ENCODE measurements at places on chromosomes 3 and 15.
A peak's percentile ranks its signal among the peaks of the same experiment; 100 is the strongest.

GRCh38 chr15:73906346-73907034 is 19.8 kb upstream of the LOXL1 start:
- no peak for DNase-seq

DNA sequence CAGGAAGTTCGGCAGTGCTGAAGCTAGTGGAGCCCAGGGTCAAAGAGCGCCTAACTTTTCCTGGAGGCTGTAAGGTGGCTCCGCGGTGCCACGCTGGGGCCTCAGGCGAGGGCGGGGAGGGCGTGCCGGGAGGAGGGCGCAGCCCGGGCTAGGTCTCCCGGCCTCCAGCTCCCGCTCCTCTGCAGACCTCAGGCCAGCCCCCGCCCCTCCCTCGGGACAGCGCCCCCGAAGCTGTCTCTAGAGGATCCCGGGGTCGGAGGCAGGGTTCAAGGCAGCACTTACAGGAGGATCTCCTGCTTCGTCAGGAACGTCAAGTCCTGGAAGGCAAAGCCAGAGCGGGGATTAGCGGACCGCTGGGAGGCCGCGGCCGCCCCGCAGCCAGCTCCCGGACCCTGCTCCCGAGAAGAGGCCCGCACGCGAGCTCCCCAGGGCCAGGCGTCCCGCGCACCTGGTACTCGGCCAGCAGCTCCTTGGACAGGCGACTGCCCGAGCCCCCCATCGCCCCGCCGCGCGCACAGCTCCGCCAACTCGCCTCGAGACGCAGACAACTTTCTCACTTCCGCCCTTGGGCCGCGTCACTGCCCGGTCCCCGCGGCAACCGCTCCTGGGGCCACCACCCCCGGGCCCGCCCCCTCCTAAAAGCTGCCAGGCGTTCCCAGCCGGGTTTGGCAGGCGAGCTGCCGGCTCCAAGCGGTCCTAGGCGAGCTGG is at the start of gene CIB1:
Gene CIB1, minus strand, starts transcription at position 555 of the 709 bp plus-strand sequence. Its CDS starts 56 bp downstream, at position 499.
- DNase-seq = peak; percentile 97

DNA sequence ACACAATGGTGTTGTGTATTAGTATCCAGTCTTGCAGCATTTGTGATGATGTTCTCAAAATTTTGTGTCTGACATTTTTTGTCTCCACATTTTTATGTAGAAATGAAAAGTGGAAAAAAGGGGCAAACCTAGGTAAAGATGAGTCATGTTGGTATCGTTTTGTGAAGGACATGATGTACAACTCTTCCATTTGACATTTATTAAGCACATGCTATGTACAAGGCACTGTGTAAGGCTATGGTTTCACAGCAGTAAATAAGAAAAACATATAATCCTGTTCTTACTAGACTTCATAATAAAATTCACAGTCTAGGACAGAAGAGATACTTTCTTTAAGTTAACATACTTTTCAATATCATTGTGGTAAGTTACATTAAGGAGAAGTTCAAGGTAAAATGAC is 143.5 kb upstream of the CNTN4 start:
- DNase-seq = no peak

DNA sequence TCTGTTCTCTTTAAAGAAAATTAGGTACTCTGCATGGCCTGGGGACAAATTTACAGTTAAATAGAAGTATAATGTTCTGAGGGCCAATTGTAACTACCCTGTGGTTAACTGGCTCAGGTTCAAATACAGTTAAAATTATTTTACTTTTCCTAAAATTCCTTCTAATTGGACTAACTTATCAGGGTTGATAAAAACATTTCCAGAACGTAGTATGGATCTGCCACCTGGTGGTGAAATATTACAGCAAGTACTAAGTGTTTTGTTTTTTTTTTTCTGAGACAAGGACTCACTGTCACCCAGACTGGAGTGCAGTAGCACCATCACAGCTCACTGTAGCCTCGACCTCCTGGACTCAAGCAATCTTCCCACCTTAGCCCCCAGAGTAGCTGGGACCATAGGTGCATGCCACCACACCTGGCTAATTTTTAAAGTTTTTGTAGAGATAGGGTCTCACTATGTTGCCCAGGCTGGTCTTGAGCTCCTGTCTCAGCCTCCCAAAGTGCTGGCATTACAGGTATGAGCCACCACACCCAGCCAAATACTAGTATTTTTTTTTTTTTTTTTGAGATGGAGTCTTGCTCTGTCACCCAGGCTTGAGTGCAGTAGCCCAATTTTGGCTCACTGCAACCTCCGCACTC is 29.2 kb downstream of the NEO1 start:
- DNase-seq = no peak

- no peak for DNase-seq
Observed at GRCh38 chr3:41148478-41148877, 50.8 kb upstream of the CTNNB1 start.

DNA sequence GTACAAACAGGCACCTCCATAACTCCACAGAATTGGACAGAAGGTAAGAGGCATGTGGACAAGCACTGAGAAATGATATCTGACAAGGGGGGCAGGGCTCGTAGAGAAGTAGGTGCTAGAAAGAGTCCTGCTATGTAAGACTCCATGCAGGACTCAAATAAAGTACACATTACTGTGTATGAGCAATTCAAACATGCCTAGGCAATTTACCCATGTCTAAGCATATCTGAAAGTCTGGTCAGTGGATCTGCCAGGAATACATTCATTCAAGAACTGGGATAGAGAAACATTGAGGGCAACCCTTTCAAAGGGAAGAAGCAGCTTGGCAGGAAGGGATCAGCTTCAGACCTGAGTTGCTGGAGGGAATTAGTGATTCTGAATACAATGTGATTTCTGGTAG is 174.1 kb upstream of the MCTP2 start:
- DNase-seq = no peak

GRCh38 chr3:69419276-69419675 is 33.4 kb upstream of the FRMD4B start:
- DNase-seq = no peak

DNA sequence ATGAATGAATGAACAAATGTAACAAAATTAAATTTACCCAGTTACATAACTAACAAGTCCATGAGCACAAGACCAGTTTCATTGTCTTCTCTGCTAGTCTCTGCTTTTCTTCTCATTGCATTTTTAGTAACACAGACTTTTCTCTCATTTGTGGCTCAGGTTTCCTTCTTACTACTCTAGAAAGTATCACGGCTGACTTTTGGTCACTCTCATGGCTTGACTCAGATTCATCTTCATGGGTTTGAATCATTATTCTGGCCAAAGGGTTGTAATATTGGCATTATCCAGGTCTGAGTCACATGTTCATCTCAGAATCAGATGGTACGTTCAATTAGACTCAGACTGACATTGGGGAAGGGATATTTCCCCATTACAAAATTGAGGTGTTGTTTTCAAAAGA is 121.5 kb upstream of the SATB1 start:
- no peak for DNase-seq

GRCh38 chr15:63025460-63025859 is 17.1 kb upstream of the TPM1 start:
- no peak for DNase-seq
